ENCODE measurements at places on chromosomes 3 and 15.

DNA sequence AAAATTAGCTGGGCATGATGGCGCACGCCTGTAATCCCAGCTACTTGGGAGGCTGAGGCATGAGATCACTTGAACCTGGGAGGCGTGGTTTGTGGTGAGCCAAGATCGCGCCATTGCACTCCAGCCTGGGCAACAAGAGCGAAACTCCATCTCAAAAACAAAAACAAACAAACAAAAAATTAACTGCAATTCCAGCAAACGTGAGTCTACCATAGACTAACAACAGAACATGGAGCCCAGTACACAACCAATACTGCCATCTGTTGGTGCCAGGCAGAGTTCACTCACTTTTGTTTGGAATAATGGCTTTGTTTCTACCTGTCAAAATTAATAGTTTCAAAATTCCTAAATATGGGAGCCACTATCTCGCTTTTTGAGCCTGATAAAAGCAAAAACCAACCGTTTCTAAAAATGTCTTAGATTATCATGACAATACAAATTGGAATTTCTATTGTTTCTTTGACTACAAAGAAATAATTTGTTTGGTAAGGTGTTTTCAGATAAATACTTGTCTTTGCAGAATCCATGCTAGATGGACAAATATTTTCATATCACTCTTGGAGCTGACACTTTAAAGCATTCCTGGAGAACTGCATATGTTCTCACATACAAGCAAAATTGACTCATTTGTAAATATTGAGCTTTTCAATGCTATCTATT, 45.0 kb downstream of the GPR176 start:
- H3K4me1 ChIP-seq = peaks cover 1% of the 10 kb centered on the region
- H3K4me3 ChIP-seq = no peak overlapping the region
- H3K27ac ChIP-seq = no peak overlapping the region
- peak; percentile 30 for DNase-seq
- H3K36me3 ChIP-seq = no peaks in the 10 kb centered on the region

DNA sequence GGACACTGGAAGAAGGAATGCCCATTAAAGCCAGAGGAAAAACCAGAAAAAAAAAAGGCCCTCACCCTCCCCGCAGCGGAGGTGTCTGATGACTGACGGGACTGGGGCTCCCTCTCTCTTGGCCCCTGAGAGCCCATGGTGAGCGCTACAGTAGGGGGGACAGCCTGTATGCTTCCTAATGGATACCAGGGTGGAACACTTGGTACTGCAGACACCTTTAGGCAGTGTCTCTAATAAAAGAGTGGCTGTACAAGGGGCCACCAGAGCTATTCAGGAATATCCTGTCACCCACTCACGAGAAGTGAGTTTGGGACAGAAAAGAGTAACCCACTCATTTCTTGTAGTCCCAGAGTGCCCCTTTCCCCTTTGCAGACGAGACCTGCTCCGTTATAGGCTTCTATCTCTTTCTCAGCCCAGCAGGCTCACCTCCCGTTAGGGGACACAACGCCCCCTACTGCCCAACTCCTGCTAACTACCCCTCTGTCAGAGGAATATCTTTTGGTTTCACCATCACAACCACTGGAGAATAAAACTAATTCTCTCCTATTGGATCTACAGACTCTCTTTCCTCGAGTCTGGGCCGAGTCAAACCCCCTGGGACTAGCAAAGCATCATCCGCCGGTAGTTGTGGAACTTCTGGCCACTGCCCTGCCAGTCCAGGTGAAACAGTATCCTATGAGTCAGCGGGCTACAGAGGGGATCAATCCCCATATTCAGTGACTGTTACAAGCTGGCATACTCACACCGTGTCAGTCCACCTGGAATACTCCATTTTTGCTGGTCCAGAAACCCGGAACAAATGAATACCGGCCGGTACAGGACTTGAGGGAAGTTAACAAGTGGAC, 40.8 kb downstream of the ZBTB11 start:
- H3K4me3 ChIP-seq = no peak overlapping the region
- H3K27ac ChIP-seq = no peak overlapping the region
- no peaks in the 10 kb centered on the region for H3K4me1 ChIP-seq
- H3K36me3 ChIP-seq = no peaks in the 10 kb centered on the region
- peaks cover 2% of the 10 kb centered on the region for H3K27me3 ChIP-seq
- DNase-seq = peak; percentile 84

- peak; percentile 10 for DNase-seq
- H3K36me3 ChIP-seq = peaks cover 6% of the 10 kb centered on the region
- no peak overlapping the region for H3K4me3 ChIP-seq
- peaks cover 9% of the 10 kb centered on the region for H3K27me3 ChIP-seq
- no peak overlapping the region for H3K27ac ChIP-seq
- H3K4me1 ChIP-seq = peaks cover 7% of the 10 kb centered on the region
Measured at GRCh38 chr3:126542340-126543241, 16.1 kb downstream of the C3orf22 start.

DNA sequence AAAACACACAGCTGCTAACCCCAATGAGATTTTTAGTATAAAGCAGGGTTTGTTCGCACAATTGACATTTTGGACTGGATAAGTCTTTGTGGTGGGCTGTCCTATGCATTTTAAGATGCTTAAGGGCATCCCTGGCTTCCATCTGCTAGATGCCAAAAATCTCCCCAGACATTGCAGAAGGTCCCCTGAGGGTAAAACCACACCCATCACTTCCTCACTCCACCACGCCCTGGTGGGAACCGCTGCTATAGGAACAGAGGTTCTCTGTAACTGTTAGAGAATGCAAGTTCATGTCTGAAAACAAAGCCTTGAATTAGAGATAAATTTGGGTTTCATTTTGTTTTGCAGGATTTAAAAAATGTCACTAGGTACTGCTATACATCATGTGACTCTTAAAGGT, 67.7 kb downstream of the ARHGEF26 start:
- no peaks in the 10 kb centered on the region for H3K27me3 ChIP-seq
- peaks cover 22% of the 10 kb centered on the region for H3K4me1 ChIP-seq
- no peak for DNase-seq

GRCh38 chr3:155494332-155494731, 200.8 kb upstream of the STRIT1 start:
- H3K4me3 ChIP-seq = no peak overlapping the region
- no peaks in the 10 kb centered on the region for H3K36me3 ChIP-seq
- H3K4me1 ChIP-seq = no peaks in the 10 kb centered on the region
- DNase-seq = no peak
- H3K27ac ChIP-seq = no peak overlapping the region

- no peak for DNase-seq
- H3K27me3 ChIP-seq = no peaks in the 10 kb centered on the region
- H3K4me1 ChIP-seq = no peaks in the 10 kb centered on the region
- no peak overlapping the region for H3K27ac ChIP-seq
- H3K36me3 ChIP-seq = no peaks in the 10 kb centered on the region
Measured at GRCh38 chr3:131480116-131480515, 22.7 kb downstream of the MRPL3 start.

DNA sequence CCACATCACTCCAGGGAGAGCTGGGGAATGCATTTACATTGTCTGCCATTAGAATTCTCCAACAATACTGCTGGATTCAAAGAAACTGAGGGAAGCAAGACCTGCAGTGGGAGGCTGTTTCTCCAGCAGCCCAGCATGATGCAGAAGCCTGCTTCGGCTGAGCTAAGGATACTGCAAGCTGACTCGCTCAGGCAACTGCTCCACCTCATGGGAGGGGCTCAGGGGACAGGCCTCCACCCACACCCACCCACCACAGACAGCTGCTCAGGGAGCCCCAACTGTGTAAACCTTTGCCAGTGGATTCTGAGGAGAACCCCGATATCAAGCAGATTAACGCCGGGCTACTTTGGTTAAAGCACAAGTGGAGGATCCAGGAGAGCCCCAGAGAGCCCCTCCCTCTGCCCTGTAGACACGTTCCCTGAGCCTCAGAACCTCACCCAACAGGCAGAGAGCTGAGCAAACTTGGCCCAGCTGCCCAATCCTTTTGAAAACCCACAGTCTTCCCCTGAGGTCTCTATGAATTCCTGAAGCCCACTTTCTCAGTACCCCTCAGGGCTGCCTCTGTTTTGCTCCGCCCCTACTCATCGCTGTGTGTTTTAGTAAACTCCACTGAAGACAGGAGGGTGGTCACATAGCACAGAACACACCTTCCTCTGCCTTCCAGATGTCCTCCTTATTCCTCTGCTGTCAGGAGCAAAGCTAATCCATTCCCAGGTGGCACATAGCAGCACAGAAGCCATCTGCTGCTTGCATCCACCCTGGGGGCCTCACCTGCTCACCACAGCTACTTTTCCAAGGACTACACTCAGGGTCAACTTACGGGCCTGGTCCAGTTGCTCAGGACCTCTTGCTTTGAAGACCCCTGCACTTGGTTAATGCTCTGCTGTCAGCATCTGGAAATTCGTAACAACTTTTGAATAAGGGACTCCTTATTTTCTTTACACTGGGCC, 269.0 kb downstream of the ABHD5 start:
- peaks cover 5% of the 10 kb centered on the region for H3K36me3 ChIP-seq
- no peak for DNase-seq
- no peak overlapping the region for H3K27ac ChIP-seq
- peaks cover 2% of the 10 kb centered on the region for H3K27me3 ChIP-seq
- H3K4me1 ChIP-seq = peaks cover 14% of the 10 kb centered on the region

- no peak overlapping the region for H3K4me3 ChIP-seq
- peak overlapping the region; percentile 26 for H3K27ac ChIP-seq
- H3K4me1 ChIP-seq = peaks cover 13% of the 10 kb centered on the region
- no peaks in the 10 kb centered on the region for H3K36me3 ChIP-seq
- H3K27me3 ChIP-seq = no peaks in the 10 kb centered on the region
Measured at GRCh38 chr3:161640181-161640580, 143.6 kb downstream of the OTOL1 start.

- H3K36me3 ChIP-seq = peaks cover 17% of the 10 kb centered on the region
- no peak for DNase-seq
- no peaks in the 10 kb centered on the region for H3K4me1 ChIP-seq
- H3K27ac ChIP-seq = no peak overlapping the region
Measured at GRCh38 chr3:58779934-58780333, 113.4 kb upstream of the FAM3D start.

DNA sequence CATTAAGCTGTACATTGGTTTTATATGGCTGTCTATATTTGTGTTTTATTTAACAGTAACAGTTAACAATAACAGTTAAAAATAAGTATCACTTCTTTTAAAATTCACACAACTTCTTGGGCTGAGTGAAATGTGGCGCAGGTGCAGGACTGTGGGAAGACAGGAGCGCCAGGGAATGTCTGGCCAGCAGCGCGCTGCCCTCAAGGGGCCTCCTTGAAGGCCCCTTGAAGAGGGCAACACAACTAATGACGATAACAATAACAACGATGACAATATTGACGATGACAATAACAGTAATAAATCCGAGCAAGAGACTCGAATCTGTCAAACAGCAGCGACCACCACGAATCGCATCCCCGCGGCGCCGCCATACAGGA, 411 bp upstream of the PPP2R3A start:
- no peak for DNase-seq
- peaks cover 21% of the 10 kb centered on the region for H3K4me1 ChIP-seq
- peak overlapping the region; percentile 70 for H3K27ac ChIP-seq
- H3K4me3 ChIP-seq = peak overlapping the region; percentile 87
- H3K36me3 ChIP-seq = peaks cover 6% of the 10 kb centered on the region
- peaks cover 7% of the 10 kb centered on the region for H3K27me3 ChIP-seq

DNA sequence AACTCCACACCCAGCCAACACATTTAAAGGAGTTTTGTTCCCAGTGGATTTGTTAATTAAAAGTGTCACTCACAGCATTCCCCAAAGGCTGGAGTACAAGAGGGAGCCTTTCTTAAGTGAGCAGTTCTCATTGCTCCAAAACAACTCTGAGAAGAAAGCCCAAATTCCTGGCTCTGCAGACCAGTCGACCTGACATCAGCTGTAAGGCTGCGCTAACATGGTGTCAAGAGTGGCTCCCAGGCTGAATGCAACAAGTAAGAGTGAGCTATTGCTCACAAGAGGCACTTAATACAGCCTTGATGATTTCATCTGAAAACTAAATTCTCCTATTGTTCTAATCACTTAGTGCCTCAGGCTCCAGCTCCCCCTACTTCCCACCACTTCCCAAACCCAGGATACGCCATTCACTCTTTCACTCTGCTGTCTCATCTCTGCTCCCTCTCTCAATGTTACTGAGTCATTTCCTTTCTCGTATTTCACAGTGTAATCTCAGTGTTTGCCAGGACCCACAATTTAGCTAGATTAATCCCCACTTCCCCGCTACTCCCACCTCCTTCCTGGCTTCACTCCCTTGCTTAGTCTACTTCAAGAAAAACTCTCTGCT, 81.8 kb downstream of the WWTR1 start:
- DNase-seq = no peak
- H3K36me3 ChIP-seq = no peaks in the 10 kb centered on the region
- H3K27ac ChIP-seq = peak overlapping the region; percentile 20
- H3K4me3 ChIP-seq = no peak overlapping the region
- H3K27me3 ChIP-seq = no peaks in the 10 kb centered on the region

- no peak overlapping the region for H3K4me3 ChIP-seq
- H3K27ac ChIP-seq = no peak overlapping the region
- H3K4me1 ChIP-seq = no peaks in the 10 kb centered on the region
- H3K27me3 ChIP-seq = peaks cover 9% of the 10 kb centered on the region
Measured at GRCh38 chr3:13686367-13687160, 137.6 kb downstream of the FBLN2 start.

DNA sequence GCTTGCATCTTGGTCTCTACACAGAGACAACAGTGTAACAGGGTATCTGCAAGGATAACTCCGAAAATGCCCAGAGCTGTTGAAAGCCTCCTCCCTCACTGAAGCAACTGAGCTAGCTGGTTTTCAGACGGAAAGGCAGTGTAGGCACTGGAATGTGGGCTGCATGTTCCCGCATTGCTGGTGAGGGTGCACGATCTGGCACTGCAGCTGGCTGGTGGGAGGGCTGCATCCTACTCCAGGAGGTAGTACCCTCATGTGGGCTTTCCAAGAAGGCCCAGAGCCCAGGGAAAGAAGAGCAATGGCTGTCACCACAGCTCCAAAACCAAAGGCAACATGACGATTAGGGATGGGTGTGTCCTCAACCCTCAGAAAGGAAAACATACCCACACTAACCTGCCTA, 28.7 kb upstream of the RPS17 start:
- no peak overlapping the region for H3K27ac ChIP-seq
- DNase-seq = no peak
- peaks cover 5% of the 10 kb centered on the region for H3K27me3 ChIP-seq
- H3K4me3 ChIP-seq = no peak overlapping the region

DNA sequence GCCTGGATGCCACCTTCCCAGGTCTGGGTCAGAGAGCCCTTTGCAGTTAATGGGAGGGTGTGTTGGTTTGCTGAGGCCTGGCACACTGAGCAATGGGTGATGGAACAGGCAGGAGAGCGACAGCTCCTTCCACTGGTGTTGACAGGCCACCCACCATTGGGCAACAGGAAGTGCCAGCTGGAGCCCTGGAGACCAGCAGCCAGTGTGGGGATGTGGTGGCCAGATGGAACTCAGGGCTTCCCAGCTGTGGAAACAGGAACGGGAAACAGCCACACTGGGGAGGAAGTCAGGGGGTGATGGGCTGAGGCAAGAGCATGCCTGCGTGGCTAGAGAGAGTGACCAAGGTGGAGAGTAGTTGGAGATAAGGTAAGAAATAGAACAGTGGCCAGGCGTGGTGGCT, 9.3 kb downstream of the PSTPIP1 start:
- H3K4me3 ChIP-seq = no peak overlapping the region
- H3K27ac ChIP-seq = peak overlapping the region; percentile 22
- no peaks in the 10 kb centered on the region for H3K36me3 ChIP-seq
- peaks cover 2% of the 10 kb centered on the region for H3K4me1 ChIP-seq
- no peak for DNase-seq

Data from glutamatergic neuron (in vitro differentiated cells).